ENCODE measurements at places on chromosomes 4 and X. TPM values are rescaled to one million over a fixed set of nuclear protein-coding genes. Genes with fewer than 3 reads are reported as not detected.

The SLC9B2 gene
- polyA plus RNA-seq = 2.1 TPM

The FABP2 gene
- 0.05 TPM for polyA plus RNA-seq

The CDKL2 gene
- 0.15 TPM for polyA plus RNA-seq

The COL4A6 gene
- polyA plus RNA-seq = 0.11 TPM

The UVSSA gene
- polyA plus RNA-seq = 19.5 TPM

The APLN gene
- polyA plus RNA-seq = 0.19 TPM

The CRLF2 gene
- polyA plus RNA-seq = not detected

The RIBC1 gene
- 2.2 TPM for polyA plus RNA-seq

The ARR3 gene
- polyA plus RNA-seq = not detected

The GYG2 gene
- 6.0 TPM for polyA plus RNA-seq

The TMPRSS11D gene
- polyA plus RNA-seq = not detected

The TCP11X2 gene
- 0.54 TPM for polyA plus RNA-seq

The MID1IP1 gene
- 37.9 TPM for polyA plus RNA-seq

The GAGE12E gene
- not detected for polyA plus RNA-seq

The SAGE1 gene
- not detected for polyA plus RNA-seq

The BST1 gene
- 0.49 TPM for polyA plus RNA-seq

The MAOB gene
- polyA plus RNA-seq = 15.1 TPM

The SUPT20HL1 gene
- not detected for polyA plus RNA-seq

The PDK3 gene
- 3.9 TPM for polyA plus RNA-seq

The ARSJ gene
- 0.80 TPM for polyA plus RNA-seq

The NLRP2B gene
- not detected for polyA plus RNA-seq

The MAGEE2 gene
- polyA plus RNA-seq = not detected

The NCBP2L gene
- 0.11 TPM for polyA plus RNA-seq

The PLXNB3 gene
- 22.9 TPM for polyA plus RNA-seq

The IL21 gene
- polyA plus RNA-seq = not detected

The IL1RAPL1 gene
- not detected for polyA plus RNA-seq

The CCDC149 gene
- 15.3 TPM for polyA plus RNA-seq

The OCIAD1 gene
- 54.9 TPM for polyA plus RNA-seq

The LINC00632 gene
- polyA plus RNA-seq = 3.7 TPM

The RAB41 gene
- polyA plus RNA-seq = not detected

The ARMCX5 gene
- 9.8 TPM for polyA plus RNA-seq

The GAGE12F gene
- not detected for polyA plus RNA-seq

The TKTL2 gene
- polyA plus RNA-seq = not detected

The EDA gene
- polyA plus RNA-seq = 1.7 TPM

The ATP1B4 gene
- not detected for polyA plus RNA-seq

The MTMR8 gene
- 0.35 TPM for polyA plus RNA-seq

The SSX4 gene
- polyA plus RNA-seq = not detected

The ETDA gene
- not detected for polyA plus RNA-seq

The FUNDC1 gene
- 11.8 TPM for polyA plus RNA-seq

The MMRN1 gene
- polyA plus RNA-seq = 7.1 TPM

The ARHGAP6 gene
- polyA plus RNA-seq = 0.87 TPM

The RCHY1 gene
- 14.6 TPM for polyA plus RNA-seq

The GPR143 gene
- polyA plus RNA-seq = 1.1 TPM

The F8A1 gene
- 13.0 TPM for polyA plus RNA-seq

The SORCS2 gene
- 0.14 TPM for polyA plus RNA-seq

The CCDC120 gene
- 7.3 TPM for polyA plus RNA-seq

The SGMS2 gene
- polyA plus RNA-seq = 1.6 TPM

The TDO2 gene
- 0.35 TPM for polyA plus RNA-seq

The MAGEC3 gene
- not detected for polyA plus RNA-seq

The USP53 gene
- polyA plus RNA-seq = 12.4 TPM

The ADGRL3 gene
- polyA plus RNA-seq = 0.21 TPM

The EGF gene
- 17.1 TPM for polyA plus RNA-seq

The ADH1A gene
- 2.1 TPM for polyA plus RNA-seq

The AKAP4 gene
- not detected for polyA plus RNA-seq

The CENPU gene
- polyA plus RNA-seq = 1.1 TPM

The PTTG2 gene
- 0.38 TPM for polyA plus RNA-seq

The DMD gene
- polyA plus RNA-seq = 9.1 TPM

The P2RY8 gene
- 0.35 TPM for polyA plus RNA-seq

The UGT2A1 gene
- not detected for polyA plus RNA-seq

The GUCY1A1 gene
- 8.1 TPM for polyA plus RNA-seq

Data from pancreas (tissue), 10 donors.